ENCODE measurements at places on chromosomes 5 and 9. TPM values are rescaled to one million over a fixed set of nuclear protein-coding genes. Genes with fewer than 3 reads are reported as not detected.

The SLC34A3 gene
- not detected for total RNA-seq

The CMYA5 gene
- 1,199 TPM for total RNA-seq

The FYB1 gene
- total RNA-seq: 1.8 TPM

The KIF4B gene
- not detected for total RNA-seq

The PDLIM4 gene
- total RNA-seq: 13.4 TPM

The C5 gene
- 1.1 TPM for total RNA-seq

The PCDHB10 gene
- 2.0 TPM for total RNA-seq

The FGF18 gene
- total RNA-seq: 2.2 TPM

GRCh38 chr5:128491291-128491690 lies 46.8 kb downstream of the FBN2 start:
- H3K36me3 ChIP-seq: no peaks in the 10 kb centered on the region
- H3K4me3 ChIP-seq: no peak overlapping the region
- H3K27ac ChIP-seq: no peak overlapping the region
- no peaks in the 10 kb centered on the region for H3K27me3 ChIP-seq
- DNase-seq: no peak

- H3K4me3 ChIP-seq: no peak overlapping the region
- H3K27me3 ChIP-seq: no peaks in the 10 kb centered on the region
- H3K27ac ChIP-seq: no peak overlapping the region
- peaks cover 76% of the 10 kb centered on the region for H3K36me3 ChIP-seq
These were observed 35.3 kb downstream of the NDFIP1 start for GRCh38 chr5:142143878-142144277.

DNA sequence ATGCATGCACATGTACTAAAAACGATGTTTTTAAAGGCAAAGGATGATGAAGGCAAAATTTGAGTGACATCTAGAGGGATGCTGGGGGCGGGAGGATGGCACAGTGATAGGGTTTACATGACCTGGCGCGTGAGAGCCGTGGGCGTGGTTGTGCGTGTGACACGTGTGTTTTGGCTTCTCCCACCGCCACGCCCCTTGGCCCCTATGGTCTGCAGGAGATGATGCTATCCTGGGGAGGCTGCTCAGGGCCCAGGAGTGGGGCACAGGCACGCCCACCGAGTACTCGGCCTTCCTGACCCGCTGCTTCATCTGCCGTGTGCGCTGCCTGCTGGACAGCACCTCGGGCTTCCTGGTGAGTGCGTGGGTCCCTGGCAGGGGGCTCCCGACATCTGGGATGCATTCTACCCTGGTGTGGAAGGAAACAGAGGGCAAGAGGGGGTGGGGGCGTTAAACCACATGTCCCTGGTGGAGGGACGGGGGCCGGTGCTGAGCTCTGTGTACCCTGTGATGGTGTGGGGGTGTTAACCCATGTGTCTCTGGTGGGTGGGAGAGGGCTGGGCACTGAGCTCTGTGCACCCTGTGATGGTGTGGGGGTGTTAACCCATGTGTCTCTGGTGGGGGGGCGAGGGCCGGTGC lies 19.2 kb upstream of the EXOC3 start:
- DNase-seq: no peak
- H3K27ac ChIP-seq: no peak overlapping the region
- no peak overlapping the region for H3K4me3 ChIP-seq
- H3K36me3 ChIP-seq: no peaks in the 10 kb centered on the region
- H3K4me1 ChIP-seq: no peaks in the 10 kb centered on the region
- no peaks in the 10 kb centered on the region for H3K27me3 ChIP-seq

DNA sequence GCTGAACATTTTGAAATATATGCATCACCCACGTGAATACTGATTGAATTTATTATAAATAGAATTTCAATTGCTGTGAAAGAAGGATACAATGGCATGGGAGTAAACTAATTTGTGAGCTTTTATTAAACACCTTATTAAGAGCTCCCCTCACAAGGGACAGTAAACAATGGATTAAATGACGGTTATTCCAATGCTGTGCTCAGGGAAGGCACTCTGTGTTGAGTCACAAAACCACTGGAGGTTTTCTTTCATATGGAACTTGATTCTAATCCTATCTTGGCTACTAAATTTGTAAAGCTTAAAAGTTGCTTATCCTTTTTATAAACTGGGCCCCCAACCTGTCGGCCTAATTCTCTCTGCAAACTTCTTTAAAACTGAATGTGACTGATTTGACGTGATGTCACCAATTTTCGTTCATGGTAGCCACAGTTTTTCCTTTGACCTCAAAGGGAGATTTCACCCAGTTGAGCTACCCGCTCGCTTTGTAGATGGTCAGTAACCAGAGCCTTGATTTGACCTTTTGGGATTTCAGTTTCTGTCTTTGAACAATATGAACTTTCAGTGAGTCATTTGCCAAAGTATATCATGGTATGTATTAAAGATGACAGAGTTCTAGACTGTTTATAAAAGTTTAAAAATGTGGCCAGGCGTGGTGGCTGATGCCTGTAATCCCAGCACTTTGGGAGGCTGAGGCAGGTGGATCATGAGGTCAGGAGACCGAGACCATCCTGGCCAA lies 61.3 kb upstream of the PIK3R1 start:
- H3K36me3 ChIP-seq: no peaks in the 10 kb centered on the region
- DNase-seq: no peak
- no peaks in the 10 kb centered on the region for H3K27me3 ChIP-seq

GRCh38 chr5:106822851-106823250 lies 847.9 kb downstream of the EFNA5 start:
- no peak for DNase-seq
- no peak overlapping the region for H3K27ac ChIP-seq
- H3K36me3 ChIP-seq: no peaks in the 10 kb centered on the region
- H3K27me3 ChIP-seq: no peaks in the 10 kb centered on the region
- no peaks in the 10 kb centered on the region for H3K4me1 ChIP-seq
- H3K4me3 ChIP-seq: no peak overlapping the region

- no peaks in the 10 kb centered on the region for H3K4me1 ChIP-seq
- DNase-seq: no peak
- no peaks in the 10 kb centered on the region for H3K27me3 ChIP-seq
These were observed 8.3 kb upstream of the SLC25A48 start for GRCh38 chr5:135826221-135826525.

- no peak for DNase-seq
- H3K27ac ChIP-seq: no peak overlapping the region
- H3K36me3 ChIP-seq: no peaks in the 10 kb centered on the region
These were observed 134.8 kb upstream of the LARP1 start for GRCh38 chr5:154620411-154620810.

DNA sequence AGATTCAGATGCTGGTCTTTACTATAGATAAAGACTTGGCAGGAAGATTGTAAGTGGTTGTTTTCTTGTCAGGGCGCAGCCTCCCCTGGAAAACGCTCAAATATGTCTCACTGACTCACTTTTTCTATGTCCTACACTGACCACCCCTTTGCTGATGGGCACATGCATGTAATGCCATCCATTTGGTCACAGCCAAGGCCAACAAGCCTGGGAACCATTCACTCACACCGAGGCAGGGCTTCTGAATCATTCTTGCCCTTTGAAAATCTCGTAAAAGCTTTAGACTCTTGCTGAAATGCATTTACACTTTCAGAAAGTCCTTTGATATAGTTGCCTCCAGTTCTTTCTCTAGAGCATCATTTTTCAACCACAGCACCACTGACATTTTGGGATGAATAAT lies 249.4 kb downstream of the ACTL7B start:
- no peak overlapping the region for H3K4me3 ChIP-seq
- H3K36me3 ChIP-seq: no peaks in the 10 kb centered on the region
- no peak overlapping the region for H3K27ac ChIP-seq
